C1 segment of cervical spinal cord (tissue), 14 donors: ENCODE measurements at places on chromosomes 6 and 20.

- no peak for DNase-seq
Measured at GRCh38 chr6:69232008-69232407, 564.8 kb downstream of the LMBRD1 start.

GRCh38 chr20:49680484-49680883, 33.2 kb downstream of the B4GALT5 start:
- no peak for DNase-seq

GRCh38 chr6:158834675-158835385, 15.7 kb upstream of the EZR start:
- no peak for DNase-seq

- DNase-seq = no peak
Measured at GRCh38 chr20:845226-845868, 11.8 kb downstream of the FAM110A start.

- DNase-seq = no peak
Measured at GRCh38 chr20:36010076-36010475, 41.7 kb downstream of the CNBD2 start.

GRCh38 chr6:145483191-145483996, 251.9 kb downstream of the EPM2A start:
- DNase-seq = no peak

- no peak for DNase-seq
Measured at GRCh38 chr6:130293800-130294199, 71.0 kb upstream of the SAMD3 start.
